ENCODE measurements at places on chromosomes 13 and 19.
A peak's percentile ranks its signal among the peaks of the same experiment; 100 is the strongest.

DNA sequence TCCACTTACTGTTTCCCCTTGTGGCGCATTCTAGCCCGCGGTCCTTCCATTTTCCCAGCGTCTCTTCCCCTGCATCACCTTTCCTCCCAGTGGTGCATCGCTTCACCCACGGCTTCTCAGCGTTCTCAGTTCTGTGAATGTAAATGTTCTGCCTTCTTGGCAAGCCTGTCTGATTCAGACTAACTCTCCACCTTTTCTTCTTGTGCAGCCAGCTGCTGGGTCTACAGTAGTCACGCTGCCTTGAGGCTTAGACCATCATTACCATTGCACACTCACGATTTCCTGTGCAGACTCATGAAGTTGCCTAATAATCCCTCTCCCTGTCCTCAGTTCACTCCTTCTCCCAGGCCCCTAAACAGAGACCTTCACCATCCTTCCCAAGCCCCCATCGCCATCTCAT is 75.0 kb downstream of the DHRS12 start:
- DNase-seq, result no peak

GRCh38 chr19:17338433-17339078 is 1.2 kb downstream of the GTPBP3 start:
- no peak for DNase-seq

GRCh38 chr13:99501848-99502301 is 603 bp downstream of the TM9SF2 start:
- no peak for DNase-seq

- no peak for DNase-seq
Measured at GRCh38 chr13:110723598-110723997, 10.1 kb downstream of the ING1 start.

DNA sequence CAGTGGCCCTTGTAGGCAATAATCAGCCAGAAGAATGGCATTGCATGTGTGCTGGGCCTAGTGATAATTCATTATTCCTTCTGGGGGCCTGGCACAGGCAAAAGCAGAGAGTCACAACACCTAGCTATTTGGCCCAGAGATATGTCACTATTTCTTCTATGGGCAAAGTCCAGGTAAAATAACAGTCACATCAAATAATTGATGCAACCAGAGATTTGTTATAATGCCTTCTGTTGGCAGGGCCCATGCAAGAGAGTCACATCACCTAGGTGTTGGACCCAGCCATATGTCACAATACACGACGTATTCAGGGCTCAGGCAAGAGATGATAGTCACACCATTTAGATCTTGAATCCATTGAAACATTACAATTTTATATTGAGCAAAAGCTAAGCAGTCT is 66.1 kb downstream of the ZNF726 start:
- no peak for DNase-seq

GRCh38 chr19:38303517-38304351 is at the start of gene C19orf33:
Gene C19orf33 (plus strand): TSS chr19:38304251. CDS start chr19:38304262, 11 bp downstream.
- DNase-seq, result no peak

GRCh38 chr13:80684217-80684991 is 343.5 kb upstream of the SPRY2 start:
- no peak for DNase-seq

GRCh38 chr19:11478167-11479089 is 2.4 kb downstream of the ELAVL3 start:
- DNase-seq, result no peak

DNA sequence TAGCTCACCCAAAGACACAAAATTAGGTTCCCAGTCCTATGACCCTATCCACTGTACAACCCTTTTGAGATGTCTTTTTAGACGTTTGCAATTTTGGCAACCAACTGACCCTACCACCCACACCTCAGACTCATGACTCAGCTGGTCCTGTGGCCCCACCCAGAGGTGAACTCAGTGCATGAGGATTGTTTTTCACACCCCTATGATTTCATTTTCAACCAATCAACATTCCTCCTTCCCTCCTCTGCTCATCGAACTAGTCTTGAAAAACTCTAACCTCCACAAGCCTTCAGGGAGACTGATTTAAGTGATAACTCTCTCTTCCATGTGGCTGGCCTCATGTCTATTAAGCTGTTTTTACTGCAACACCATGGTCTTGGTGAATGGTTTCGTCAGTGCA is 350.7 kb downstream of the UQCRFS1 start:
- DNase-seq, result no peak

- no peak for DNase-seq
Measured at GRCh38 chr19:277581-278165, 13.5 kb downstream of the PLPP2 start.

GRCh38 chr19:50178320-50178719 is 15.2 kb upstream of the IZUMO2 start:
- DNase-seq, result no peak

DNA sequence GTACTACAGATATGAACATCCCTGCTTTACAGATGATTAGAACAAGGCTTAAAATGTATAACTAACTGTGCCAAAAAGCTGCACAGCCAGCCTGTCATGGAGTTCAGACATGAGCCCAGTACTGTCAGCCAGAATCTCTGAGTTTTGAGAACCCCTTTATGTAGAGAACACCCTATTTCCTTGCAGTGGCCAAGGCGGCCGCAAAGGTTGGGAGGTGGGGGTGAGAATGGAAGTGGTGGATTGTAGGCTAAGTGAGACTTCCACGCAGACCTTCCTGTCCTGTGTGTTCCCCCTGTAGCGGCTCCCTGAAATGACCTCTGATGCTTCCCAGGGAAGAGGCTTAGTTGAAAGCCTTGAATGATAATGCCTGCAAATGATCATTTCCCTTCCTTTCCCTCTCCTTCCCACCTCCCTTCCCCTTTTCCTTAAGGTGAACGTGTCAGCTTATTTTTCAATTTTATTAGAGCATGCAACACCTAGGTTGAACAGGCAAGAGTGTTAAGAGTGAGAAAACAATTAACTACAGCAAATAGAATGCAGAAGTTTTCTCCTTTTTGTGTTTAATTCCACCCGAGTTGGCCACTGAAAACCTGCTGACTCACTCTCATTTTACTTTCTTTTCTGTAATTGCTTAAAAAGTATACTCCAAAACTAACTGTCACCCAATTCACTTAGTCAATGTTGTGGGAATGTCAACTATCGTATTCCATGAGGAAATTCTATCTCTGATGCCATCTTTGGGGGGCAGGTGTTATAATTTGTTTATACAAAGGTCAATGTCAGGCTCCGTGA is 167.0 kb upstream of the EDNRB start:
- no peak for DNase-seq

DNA sequence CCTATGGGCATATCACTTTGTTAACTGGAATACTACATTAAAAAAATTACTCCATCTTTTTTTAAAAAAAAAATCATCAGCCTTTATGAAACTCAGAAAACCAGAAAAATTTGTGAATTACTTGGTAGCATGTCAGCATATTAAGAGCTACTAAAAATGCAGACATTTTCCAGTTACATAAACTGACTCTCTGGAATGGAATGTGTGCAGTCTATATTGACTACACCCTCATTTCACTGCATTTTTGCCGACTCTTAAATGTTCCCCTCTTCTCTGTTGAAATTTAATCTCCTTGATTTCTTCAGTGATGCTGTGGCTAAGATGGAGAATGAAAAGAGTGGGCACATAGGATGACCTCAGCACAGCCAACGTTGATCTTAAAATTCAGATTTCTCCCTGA is 393.8 kb downstream of the ITGBL1 start:
- DNase-seq, result no peak

- DNase-seq, result no peak
Measured at GRCh38 chr13:79477968-79478367, 3.0 kb upstream of the NDFIP2 start.

- peak; percentile 27 for DNase-seq
Measured at GRCh38 chr19:48806518-48806817, 4.4 kb downstream of the BCAT2 start.

- no peak for DNase-seq
Measured at GRCh38 chr13:103556681-103557080, 490.5 kb upstream of the SLC10A2 start.

DNA sequence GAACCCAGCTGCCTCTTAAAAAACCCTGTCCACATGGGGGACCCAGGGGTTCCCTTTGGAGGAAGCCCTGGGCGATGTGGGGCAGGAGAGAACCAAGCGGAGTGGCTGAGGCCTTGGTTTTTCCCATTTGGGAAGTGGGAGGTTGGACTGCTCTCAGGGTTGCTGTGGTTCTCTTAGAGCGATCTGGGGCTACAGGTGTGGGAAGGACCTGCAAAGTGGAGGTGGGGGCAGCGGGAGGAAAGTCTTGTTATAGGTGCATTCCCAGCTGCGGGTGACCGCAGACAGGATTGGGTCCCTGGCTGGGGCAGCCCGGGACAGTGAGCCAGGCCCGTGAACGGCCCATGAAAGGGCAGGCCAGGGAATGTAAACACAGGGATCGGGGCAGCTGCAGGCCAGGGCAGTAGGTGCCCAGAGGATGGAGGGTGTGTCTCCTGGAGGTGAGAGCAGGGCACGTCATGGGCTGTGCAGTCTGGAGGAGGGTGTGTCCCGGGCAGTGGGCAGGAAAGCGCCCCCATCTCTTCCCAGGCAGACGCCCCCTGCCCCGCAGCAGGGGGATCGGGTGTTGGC is 814 bp downstream of the SLC25A23 start:
- DNase-seq, result no peak

DNA sequence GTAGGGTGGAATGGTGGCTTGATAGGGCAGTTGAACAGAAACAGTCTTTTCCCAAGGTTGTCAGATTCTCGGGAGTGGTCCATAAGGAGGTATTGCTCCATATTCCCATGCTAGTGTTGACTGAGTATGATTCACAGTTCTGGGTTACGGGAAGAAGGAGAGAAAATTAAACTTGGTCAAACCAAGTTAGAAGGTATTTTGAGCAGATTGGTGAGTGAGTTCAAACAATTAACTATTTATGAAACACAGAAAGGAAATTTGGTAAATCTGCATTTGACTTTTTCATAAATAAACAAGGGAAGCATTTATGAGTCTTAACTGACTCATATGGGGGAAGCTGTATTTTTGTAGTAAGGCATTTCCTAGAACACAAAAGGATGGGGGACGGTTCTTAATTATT is 2419.4 kb downstream of the PCDH9 start:
- no peak for DNase-seq

DNA sequence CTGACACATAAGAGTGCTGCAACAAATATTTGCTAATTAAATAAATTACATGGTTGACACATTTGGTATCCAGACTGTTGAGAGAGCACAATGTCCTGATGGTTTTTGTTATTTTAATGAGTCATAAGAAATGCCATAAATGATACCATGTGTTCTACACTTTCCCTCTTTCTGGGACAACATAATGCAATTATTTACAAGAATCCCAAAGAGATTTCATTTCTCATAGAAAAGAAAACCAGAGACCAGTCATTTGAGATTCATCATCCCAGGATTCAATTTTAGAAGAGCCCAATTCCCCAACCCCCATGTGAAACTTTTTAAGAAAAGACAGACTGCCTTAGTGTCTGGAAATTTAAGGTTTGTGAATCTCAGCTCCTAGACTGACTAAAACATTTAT is 399.6 kb downstream of the DCT start:
- no peak for DNase-seq

DNA sequence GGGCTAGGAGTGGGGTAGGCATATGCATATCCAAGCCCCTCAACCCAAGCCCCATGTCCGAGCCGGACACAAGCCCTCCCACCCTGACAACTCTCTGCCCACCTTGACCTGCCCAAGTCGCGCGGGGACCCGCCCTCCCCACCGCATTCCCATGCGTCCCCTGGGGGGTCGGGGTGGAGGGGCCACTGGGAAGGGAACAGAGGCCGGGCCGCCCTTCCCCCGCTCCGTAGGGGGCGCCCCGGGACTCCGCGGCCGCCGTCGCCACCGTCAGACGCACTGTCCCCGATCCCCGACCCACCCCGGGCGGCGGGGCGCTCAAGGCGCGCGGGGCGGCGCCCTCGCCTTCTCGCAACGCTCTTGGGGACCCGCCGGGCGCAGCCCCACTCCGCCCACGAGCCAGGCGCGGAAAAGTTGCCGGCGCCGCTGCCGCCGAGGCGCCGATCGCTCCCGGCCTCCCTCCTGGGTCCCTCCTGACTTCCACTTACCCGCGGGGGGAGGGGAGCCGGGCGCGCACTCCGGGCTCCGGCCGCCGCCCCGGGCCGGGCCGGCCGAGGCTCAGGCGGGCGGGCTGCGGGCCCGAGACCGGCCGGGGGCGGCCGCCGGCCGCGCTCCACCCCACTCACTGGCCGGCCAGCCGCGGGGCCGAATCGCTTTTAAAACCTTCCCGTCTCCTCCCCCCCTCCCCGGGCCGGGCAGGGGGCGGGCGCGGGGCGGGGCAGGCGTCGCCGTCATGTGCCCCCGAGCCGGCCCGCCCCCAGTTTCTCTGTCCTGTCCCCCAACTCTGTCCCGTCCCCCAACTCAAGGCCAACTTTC is 34.4 kb upstream of the NANOS3 start:
- DNase-seq, result no peak

DNA sequence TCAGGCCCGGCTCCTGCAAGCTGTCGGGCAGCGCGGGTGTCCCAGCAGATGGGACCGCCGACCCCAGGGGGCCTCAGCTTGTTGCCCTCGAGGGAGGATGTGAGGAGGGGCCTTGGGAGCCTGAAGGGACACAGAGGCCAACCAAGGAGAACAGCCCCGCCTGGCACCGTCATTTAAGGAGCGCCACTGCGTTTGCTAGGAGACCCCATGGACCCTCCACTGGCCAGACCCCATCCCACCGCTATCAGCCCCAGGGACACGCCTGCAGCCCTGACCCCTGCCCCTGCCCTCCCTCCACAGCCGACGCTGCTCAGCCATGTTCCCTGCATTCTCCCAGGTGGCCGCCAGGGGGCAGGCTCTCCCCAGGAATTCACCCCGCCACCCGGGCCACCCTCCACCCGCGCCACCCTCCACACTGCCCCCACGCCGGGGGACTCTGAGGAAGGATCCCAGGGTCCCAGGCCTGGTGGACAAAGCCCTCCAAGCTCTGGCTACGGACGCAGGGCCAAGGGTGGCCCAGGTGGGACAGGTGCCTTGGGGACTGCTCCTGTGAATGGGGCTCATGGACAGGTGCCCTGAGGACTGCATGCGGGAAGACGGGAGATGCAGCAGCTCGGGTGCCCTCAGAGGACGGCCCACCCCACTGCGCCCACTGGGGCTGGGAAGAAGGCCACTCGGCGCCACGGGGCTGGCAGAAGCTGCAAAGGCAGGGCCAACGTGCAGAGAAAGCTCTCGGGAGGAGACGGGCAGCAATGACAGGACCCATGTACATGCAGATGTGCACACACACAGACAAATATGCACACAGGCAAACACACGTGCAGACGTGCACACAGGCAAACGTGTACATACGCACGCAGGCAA is 34.4 kb downstream of the PIP5K1C start:
- DNase-seq, result no peak

GRCh38 chr19:51372649-51373504 is at the start of gene NKG7:
Gene NKG7 (minus strand): TSS chr19:51372654. CDS start chr19:51372535, 119 bp downstream.
- DNase-seq, result no peak

Data from DMS 273 treated with DMSO at 0.1 percent for 48 hours (cell line).